Activated CD8-positive, alpha-beta memory T cell treated with anti-CD3 and anti-CD28 coated beads for 1 hour (primary cell): ENCODE measurements at places on chromosomes 3 and 15.

DNA sequence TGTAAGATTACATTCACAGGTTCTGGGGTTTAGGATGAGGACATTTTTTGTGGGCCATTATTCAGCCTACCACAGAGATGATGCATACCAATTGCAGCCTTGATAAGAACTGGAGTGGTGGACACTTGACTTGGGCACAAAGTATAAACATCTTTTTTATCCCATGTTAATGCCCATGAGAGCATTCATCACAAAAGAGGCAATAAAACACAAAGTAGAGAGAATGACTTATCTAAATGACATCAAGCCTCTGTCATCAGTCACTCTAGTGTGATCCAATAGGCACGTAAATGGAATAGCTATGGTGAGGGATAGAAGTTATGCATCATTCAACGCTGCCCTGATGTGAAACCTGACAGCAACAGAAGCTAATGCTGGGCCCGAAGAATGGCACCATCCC is 25.8 kb downstream of the VEPH1 start:
- no peak for DNase-seq

GRCh38 chr3:71585887-71586809 is 2.6 kb upstream of the FOXP1 start:
- no peak for DNase-seq

- DNase-seq: no peak
Measured at GRCh38 chr3:113741086-113741485, 5.0 kb downstream of the NAA50 start.

DNA sequence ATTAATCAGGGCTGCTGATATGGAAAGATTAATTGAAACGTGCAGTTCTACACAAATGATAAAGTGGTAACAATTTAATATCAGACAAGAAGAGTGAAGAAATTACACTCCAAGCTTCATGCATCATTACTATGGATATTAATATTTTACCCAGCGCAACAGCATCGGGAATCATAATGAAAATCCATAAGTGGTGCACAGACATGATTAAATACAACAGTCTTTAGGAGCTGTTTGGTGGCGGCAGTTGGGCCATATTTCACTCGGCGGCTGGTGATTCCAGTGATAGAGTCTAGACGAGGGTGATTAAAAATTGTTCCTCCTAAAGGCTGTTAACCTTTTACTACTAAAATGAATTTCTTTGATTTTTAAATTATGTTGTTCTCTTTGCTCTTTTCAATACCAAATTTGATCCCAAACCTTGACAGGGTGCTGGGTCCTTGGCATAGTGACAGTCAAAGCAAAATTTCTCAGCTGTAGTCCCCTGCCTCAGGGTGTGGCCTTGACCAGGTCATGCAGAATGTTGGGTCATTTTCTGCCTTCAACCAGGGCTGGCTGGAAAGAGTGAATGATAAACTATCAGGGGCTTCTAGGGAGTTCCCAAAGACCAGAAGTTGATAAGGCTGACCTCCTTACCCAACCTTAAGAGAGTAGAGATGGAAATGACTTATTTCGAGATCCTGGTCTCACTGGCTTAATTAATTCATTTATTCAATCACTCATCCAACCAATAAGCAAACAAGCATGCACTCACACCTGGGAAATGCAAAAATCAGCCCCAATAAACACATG is 392.0 kb downstream of the IL20RB start:
- DNase-seq: no peak

GRCh38 chr3:134072881-134073582 is 43.3 kb upstream of the SLCO2A1 start:
- DNase-seq: no peak

DNA sequence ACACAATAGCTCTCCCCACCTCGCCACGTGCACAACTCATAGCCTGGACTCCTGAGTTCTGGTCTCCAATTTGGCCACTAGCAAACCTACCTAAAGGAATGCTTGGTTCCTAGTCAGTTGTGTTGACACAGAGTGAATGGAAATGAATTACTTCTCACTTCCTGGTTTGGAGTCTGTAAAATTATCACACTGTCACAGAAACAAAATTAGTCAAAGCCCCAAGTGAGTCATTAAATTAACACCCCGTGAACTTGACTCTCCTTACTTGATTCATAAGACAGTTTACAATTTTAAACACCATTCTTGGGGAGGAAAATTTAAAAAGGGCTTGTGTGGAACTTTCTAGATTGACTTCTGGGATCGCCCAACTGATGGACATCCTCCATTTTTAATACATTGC is 276.2 kb upstream of the CTNNB1 start:
- DNase-seq: no peak

DNA sequence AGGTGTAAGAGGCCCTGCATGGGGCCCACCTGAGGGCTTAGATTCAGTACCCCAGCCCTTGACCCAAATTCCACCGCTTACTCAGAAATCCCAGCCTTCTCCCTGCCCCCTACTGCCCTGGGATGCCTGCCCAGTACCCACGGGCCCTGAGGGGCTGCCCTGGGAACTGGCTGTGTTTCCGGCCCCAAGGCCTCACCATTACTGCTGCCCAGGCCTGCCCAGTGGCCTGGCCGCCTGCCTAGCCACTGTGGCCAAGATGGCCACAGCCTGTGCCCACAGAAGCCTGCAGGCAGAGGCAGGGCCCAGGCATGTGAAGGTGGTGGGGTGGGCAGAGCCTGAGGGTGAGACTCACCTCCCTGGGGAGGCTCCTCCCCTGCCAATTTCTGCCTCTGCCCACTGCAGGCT is 6.1 kb upstream of the PRKCD start:
- DNase-seq: no peak

- no peak for DNase-seq
Measured at GRCh38 chr3:182692695-182693094, 100.6 kb upstream of the ATP11B start.

- DNase-seq: no peak
Measured at GRCh38 chr3:171712171-171712938, 97.9 kb downstream of the PLD1 start.

GRCh38 chr15:33671456-33671855 is 296.8 kb upstream of the CHRM5 start:
- no peak for DNase-seq

GRCh38 chr3:53035825-53036619 is 9.9 kb downstream of the SFMBT1 start:
- DNase-seq: no peak

GRCh38 chr15:67765701-67766100 is 59.6 kb upstream of the SKOR1 start:
- DNase-seq: no peak

DNA sequence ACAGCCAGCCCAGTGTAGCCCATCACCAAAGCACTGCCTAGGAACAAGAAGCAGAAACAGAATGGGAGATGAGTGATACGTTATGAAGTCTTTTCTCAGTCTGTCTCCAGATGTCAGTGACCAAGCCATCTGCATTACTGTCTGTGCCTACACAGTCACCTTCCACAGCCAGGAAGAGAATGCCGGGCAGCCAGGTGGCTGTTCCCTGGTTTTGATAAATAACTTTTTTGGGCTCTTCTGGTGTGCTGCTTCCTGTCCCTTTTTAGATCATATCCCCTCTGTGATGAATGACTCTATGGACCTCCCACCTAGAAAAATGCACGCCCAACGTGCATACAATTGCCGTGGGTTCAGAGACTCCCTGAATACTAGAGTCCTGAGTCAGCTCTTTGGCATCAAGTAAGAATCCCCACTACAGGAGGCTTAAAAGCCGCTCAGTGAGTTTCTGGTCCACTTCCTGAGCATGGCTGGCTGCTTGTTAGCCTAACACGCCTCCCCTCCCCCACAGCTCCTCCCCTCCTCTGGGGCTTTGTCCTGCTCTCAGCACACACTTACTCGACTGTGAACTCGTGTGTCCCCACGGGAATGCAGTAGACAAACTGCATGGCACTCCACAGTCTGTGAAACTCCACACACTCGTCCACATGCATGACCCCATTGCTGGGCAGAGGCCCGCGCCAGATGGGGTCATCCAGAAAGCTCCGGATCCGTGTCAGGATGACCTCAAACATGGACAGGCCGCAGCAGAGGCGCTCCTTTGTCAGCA is 34.7 kb downstream of the NIPA2 start:
- no peak for DNase-seq

DNA sequence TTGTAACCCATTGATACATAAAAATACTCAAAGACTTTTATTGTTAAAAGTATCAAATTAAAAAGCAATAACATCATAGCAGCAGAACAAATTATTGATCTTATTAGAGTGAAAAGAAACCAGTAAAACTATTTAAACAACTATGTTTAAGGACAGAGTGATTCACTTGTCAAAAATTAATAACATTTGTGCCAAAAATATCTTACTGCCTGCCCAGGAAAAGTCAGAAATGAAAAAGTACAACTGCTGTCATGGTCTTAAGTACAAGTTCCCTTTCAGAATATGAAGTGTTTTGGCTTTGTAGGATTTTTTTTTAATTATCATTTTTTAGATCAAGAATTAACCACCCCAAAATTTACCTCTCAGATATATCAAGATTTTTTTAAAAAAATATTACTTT is 3.4 kb downstream of the IFT57 start:
- DNase-seq: no peak

DNA sequence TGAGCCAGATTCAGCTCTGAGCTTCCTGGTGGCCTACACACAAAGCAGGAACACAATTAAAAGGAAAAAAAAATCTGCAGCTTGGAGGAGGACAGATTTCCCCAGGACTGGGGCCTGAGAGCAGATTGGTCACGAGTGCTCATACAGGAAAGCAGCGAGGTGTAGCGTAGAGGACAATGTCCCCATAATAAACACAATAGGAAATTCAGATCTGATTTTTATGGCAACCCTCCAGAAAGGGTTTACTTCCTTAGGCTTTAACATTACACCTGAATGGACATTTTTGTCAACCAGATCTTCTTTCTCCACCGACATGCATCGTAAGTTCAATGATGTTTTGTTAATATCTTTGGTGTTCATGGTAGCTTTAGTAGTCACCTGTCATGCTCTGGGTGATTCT is 23.3 kb downstream of the SLC6A20 start:
- DNase-seq: no peak

- no peak for DNase-seq
Measured at GRCh38 chr15:83282776-83283137, 1.7 kb downstream of the BNC1 start.

DNA sequence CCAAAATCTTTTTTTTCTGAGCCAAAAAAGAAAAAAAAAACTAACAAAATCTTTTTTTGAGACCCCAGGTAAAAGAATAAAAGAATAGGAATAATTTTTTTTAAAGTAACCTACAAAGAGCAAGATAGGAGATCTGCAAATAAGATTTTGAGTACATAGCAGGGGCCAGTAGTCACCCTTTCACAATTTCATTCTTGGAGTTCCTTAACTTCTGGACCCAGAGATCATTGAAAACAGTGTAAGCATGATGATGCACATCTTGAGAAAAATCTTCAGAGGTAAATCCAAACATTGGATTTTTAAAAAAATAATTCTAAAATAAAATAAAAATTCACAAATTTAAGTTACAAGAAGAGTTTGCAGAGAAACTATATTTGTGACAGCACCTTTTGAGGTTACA is 18.8 kb downstream of the TFRC start:
- no peak for DNase-seq

DNA sequence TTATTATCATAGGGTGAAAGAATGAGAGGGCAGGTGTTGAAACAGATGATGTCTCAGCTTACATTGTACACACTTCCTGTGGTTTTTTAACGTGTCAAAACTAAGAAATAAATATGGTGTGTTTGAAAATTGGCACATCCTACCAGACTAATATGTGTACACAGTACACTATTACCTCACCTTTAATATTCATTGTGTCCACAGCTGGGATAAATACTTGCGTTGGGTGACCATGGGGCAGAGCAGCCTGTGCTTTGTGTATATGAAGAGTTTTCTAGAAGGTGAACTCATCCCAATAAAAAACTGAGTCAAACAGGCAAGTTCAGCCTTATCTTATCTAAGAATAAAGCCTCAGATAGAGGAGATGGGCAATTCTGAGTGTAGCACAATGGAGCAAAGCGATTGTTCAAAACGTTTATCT is 17.3 kb downstream of the SUCNR1 start:
- DNase-seq: no peak

- DNase-seq: no peak
Measured at GRCh38 chr3:43390255-43390588, 103.9 kb downstream of the SNRK start.

DNA sequence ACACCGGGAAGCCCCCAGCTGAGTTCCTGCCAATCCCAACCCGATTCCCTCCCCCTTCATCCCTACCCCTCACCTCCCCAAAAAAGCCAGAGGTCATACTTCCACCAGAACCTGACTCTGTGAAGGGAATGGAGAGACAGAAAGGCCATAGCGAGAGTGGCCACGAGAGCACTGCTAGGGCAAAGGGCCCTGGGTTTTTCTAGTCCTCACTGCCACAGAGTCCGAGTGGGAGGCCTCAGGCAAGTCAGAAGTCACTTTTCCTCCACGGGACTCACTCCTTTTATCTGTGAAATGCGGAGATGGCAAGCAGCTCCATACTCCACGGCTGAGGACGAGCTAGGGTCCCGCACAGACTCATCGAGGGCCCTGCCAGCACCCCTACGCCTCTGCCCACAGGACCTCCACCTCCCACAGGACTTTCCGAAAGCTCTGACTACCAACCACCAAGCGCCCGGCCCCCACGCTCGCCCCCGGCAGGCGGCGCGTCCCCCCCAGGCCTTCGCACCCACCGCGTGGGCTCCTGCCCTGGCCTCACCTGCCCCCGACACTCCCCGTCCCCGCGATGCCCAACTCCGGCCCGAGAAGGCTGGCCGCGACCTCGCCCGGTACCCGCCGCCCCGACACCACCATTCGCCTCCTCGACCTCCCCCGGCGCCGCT is 792 bp downstream of the ATP13A3 start:
- peak; percentile 15 for DNase-seq

- no peak for DNase-seq
Measured at GRCh38 chr3:38129058-38129457, 7.9 kb downstream of the ACAA1 start.

DNA sequence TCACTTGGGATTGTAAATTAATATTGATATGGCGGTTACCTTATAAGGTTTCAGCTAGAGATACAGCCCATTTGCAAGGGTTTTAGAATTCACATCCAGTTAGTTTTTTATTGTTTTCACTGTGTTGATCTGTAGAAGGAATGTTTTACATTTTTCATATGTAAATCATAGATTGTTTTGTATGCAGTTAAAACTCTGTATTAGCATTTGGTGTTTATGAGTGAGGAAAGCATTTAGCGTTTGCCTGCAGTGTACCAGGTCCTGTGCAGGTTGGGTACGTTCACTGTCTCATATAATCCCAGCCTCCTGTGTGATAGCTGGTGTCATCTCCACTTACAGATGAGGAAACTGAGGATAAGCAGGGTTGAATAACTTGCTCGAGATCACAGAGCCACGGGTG is 23.8 kb downstream of the MAP6D1 start:
- DNase-seq: no peak

DNA sequence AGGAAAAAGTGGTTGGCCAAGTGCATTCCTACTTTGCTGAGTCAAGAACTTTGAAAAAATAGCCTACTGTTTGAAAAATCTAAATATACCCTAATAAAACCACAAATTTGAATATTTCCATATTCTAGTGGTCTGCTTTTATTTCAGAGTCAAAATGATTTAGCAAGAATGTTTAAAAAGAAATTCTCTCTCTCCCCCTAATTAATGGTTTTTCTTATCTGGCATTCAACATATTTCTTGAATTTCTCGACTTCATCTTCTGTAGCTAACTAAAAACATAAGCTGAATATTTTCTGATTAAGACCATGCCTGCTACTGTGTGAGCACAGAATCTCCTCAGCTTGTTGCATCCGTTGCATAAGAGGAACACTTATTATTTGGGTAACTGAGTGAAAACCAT is 563.5 kb upstream of the TBL1XR1 start:
- no peak for DNase-seq

- no peak for DNase-seq
Measured at GRCh38 chr3:157100608-157101396, 59.1 kb downstream of the CCNL1 start.

GRCh38 chr3:172711454-172711795 is 558 bp upstream of the NCEH1 start:
- no peak for DNase-seq
